ENCODE measurements at places on chromosomes 6 and 20.

- peak; percentile 79 for DNase-seq
These were observed 91.3 kb upstream of the PRDM1 start for GRCh38 chr6:105994591-105995390.

DNA sequence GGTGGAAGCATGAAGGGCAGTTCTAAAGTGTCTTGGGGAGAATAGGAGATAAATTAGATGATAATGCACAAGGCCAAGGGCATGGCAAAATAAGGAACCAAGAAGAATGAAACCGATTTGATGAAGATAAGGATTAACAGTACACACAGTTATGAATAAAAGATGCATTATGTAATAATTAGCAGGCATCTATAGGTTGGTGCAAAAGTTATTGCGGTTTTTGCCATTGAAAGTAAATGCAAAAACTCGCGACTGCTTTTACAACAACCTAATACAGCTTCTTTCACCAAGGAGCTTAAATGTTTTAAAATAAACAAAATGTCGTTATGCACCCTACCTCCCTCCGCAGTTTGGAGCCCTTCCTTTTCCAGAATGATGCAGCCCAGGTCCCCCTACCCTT lies 29.0 kb downstream of the MAS1 start:
- no peak for DNase-seq

DNA sequence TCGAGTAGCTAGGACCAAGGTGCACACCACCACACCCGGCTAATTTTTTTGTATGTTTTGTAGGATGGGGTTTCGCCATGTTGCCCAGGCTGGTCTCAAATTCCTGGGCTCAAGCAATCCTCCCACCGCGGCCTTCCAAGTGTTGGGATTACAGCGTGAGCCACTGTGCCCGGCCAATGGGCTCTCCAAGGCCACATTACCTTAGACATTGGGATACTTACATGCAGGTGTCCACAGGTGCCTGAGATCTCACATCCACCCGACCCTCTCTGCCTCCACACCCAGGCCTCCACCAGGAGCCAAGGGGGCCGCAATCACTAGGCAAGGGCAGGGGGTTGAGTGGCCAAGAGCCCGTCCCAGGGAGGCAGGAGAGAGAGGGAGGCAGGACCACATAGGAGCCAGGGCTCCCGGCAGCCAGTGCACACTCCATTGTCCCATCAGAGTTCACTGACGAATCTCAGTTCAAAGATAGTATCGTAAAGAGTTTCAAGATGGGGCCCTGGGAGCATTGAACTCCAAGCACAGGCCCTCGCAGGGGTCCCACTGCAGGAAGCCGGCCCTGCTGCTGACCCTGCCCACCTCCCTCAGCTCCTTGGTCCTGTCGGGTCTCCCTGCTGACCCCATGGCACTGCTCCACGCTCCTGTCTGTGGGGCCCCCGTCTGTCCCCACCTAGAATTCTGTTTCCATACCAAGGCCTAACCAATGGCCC lies 55.3 kb downstream of the SSR1 start:
- DNase-seq: no peak

DNA sequence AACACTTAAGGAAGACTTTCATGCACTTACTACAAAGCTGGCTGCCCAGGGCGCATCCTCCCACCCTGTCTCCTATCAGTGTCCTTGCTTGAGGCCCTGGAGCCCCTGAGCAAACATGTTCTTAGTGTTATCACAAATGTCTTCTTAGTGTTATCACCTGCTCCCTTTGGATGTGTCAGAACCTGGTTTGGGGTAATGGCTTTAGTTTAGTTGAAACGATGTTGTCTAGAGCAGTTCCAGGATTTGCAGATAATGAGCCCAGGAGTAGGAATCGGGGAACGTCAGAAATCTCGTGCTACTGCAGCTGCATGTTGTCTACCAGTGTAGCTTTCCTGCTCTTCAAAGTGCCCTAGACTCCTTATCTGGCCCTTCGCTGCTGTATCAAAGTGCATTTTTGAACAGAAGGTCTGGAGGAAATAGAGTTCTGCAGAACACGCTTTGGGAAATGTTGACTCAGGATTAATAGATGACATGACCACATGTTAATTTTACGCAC lies 69.6 kb downstream of the PHACTR2 start:
- no peak for DNase-seq

DNA sequence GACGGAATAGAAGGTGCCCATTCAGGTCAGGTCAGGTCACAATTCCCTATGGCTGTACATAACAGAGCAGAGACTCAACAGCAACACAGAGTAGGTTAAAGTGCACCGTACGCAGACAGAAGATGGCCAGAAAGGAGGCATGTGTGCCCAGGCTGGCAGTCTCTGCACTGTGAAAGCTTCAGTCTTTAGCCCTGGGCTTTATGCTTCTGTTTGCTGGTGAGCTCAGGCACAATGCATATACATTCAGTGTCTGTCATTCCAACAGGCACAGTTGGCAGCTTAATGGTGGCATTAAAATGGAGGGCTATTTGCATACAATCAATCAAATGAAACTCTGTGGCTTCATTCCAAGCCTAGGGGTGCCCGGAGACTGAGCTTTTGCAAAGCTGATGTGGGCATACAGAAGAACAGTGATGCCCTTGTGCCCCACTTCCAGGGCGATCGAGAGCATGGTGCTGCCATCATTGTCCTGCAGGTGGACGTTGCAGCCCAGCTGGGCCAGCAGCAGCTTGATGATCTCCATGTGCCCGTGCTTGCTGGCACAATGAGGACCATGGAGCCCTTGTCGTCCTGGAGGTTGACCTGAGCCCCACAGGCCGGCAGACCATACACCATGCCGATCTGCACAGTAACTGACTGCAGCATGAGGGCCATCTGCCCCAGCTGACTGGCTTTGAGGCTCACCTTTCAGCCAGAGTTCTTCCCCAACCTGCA lies 22.4 kb downstream of the TRMT6 start:
- DNase-seq: no peak

GRCh38 chr20:35104685-35105295 lies 12.2 kb upstream of the TRPC4AP start:
- no peak for DNase-seq

DNA sequence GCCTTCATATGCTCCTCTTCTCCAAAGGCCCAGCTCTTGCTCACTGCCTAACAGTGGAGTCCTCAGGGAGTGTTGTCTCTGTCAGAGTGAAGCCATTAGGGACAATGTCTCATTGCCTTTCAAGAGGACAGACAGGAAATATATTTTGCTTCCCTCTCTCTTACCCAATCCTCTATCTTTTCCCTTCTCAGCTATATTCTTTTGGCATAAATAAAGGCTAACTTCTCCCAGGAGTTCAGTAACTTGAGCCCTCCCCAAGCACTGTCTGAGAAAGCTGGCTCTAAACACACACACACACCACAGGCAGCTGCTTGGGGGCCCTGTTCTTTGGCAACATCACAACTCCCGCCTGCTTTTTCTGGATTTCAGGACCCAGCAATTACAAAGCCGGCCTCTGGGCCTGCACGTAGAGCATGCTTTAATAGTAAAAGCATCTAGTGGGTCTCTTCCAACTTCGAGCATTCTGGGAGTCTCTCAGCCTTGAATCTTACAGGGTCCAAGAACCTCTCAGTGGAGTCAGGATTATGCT lies 34.7 kb upstream of the LAMA4 start:
- peak; percentile 94 for DNase-seq

DNA sequence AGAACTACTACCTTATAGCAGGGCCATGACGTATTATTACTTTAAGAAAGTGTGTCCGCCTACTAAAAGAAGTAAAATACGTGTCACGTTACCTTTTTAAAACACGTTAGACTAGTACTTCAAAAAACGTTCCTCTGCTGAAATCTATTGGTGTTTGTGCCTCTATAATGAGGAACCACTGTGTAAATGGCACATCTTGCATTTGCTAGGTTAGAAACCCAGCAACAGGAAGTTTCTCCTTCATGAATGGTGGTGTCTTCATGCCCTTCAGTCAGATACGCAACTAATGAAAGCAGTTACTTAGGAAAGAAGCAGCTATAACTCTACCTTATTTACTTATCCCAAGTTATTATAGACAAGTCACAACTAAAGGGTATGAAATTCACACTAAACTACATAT lies 343.5 kb downstream of the RNGTT start:
- no peak for DNase-seq

GRCh38 chr20:52142757-52143156 lies 48.8 kb downstream of the ZFP64 start:
- DNase-seq: no peak

GRCh38 chr6:53604623-53605190 lies 59.8 kb upstream of the GCLC start:
- no peak for DNase-seq

DNA sequence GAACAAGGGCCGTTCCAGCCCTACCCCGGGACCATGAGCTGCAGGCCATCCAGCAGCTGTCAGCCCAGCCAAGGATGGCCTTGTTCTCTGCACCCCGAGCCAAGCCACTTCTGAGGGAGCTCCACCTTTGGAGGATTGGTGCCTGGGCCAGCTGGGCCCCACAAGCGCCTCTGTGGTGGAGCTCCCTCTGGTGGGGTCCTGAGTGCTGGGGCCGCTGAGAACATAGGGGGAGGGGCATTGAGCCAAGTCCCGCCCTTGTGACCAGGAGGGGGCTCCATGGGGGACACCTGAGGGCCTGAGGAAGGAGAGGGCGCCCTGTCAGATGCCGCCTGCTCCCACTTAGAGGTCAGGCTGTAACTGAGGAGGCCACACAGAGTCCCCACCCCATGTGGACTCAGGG lies 43.2 kb downstream of the YTHDF1 start:
- no peak for DNase-seq

DNA sequence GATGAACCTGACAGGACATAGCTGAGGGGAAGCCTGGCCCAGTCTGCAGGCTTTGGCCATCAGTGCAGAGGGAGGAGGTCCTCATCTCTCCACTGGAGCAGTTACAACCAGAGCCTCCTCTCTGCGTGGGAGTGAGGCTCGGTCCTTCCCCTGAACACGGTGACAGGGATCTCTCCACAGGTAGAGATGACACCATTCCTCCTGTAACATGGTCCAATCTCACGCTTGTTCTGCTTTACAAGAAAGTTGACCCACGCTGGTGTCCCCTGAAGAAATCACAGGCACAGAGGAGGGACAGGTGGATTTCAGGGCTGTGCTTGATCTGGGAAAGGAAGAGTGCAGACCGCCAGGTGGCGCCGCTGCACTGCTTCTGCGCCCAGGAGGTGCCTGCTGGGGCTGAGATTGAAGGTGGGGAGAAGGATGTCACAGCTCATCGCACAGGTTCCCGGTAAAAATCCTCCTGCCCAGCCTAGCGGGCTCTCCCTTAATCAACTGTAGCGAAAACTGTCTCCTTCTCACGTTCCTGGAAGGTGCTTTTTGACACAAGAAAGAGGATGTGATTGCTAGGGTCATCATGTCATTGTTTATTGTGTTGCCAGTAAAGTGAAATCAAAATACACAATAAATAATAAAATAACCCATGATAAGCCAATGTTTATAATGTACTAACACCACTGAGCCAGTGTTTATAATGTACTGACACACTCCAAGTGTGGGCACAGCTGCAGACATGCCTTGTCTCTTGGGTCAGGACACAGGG lies 20.4 kb downstream of the HLA-G start:
- peak; percentile 56 for DNase-seq

GRCh38 chr6:133613211-133613610 lies 275.7 kb upstream of the TCF21 start:
- DNase-seq: no peak

DNA sequence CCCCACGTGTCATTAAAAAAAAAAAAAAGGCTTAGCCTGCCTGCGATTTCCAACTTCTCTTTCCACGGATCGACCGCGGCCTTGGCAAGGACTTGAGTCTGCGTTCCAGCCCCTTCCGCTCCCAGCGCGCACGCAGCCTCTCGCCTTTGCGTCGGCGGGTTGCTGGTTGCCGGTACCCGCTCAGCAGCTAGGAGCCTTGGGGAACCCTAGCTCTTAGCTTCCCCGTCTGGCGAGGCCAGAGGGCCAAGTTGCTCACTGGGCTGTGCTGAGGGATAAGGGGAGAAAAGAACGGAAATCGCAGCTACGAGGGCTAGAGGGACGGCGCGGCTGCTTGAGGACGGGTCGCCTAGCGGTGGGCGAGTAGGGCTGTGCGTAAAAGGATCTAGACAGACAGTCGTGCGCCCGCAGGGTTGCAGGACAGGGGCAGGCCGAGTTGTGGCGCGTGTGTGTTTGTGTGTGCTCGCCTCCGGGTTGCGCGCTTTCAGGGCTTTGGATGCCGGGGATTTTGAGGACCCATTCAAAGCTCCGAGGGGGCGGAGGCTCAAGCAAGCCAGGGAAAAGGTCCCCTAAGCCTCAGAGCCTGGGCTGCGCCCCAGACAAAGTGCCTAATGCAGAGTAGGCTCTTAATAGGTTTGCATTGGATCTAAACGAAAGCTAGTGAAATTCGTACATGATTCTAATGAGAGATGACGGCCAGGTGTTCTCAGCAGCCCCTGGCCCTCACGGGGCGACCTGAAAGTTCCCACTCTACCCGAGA lies 40.5 kb upstream of the OSTM1 start:
- peak; percentile 67 for DNase-seq

DNA sequence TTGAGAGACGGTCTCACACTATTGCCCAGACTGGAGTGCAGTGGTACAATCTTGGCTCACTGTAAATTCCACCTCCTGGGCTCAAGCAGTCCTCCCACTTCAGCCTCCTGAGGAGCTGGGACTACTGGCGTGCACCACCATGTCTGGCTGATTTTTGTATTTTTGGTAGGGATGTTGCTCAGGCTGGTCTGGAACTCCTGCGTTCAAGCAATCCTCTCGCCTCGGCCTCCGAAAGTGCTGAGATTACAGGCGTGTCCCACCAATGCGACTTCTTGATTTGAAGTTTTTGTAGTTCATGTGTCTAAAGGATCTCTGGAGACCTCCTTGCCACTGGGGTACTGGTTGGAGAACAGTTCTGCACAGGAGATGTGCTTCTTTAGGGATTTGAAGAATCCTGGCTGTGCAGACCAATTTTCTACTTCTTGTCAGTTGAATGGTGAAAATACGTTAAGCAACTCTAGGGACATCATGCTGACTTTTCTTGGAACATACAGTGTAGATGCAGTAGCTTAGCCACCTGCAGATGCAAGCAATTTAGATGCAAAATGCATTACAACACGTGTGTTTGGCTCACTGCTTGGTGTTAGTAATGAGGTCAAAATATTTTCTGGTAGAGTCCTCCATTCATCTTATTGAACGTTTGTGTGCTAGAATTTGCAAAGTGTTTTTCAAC lies 28.2 kb downstream of the SYTL3 start:
- no peak for DNase-seq

GRCh38 chr20:35558451-35558850 lies 16.6 kb downstream of the ERGIC3 start:
- no peak for DNase-seq

- DNase-seq: no peak
These were observed 73.8 kb upstream of the CD2AP start for GRCh38 chr6:47403801-47404200.

- no peak for DNase-seq
These were observed 60.8 kb downstream of the FAM83B start for GRCh38 chr6:54907355-54907754.
